ENCODE measurements at places on chromosomes 12 and 14.

GRCh38 chr12:56229916-56230431 lies at the start of gene SLC39A5:
Gene SLC39A5 (plus strand): TSS chr12:56230051. CDS start chr12:56231275, 1,224 bp downstream.
- DNase-seq, result no peak

DNA sequence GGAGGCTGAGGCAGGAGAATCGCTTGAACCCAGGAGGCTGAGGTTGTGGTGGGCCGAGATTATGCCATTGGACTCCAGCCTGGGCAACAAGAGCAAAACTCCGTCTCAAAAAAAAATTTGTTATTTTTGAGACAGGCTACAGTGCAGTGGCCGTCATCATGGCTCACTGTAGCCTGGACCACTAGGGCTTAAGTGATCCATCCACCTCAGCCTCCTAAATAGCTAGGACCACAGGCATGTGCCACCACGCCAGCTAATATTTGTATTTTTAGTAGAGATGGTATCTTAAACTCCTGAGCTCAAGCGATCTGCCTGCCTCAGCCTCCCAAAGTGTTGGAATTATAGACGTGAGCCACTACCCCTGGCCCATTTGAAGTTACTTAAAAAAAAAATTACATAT lies 966 bp upstream of the PCBP2 start:
- DNase-seq, result no peak

DNA sequence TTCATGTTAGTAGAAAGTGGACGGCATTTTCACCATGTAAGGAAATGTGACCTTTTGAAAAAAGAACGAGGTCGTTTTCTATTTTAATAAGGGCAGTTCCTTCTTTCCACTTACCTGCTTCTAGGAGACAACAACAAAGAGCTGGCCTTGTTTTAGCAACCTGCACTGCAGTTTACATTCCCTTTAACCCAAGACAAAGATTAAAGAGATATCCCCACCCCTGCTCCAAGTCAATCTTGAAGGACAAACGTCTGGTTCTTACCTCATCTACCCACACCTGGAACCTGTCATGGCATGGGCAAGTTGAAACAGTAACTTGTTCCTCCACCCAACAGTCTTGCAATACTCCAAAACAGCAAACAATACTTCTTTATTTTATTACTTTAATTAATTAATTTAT lies 32.7 kb downstream of the ZCCHC8 start:
- no peak for DNase-seq

GRCh38 chr12:18634382-18634781 lies 103.4 kb downstream of the PLCZ1 start:
- no peak for DNase-seq

GRCh38 chr12:45314770-45315169 lies 98.9 kb downstream of the ANO6 start:
- no peak for DNase-seq

- DNase-seq, result no peak
Measured at GRCh38 chr12:31525496-31526157, 65.3 kb downstream of the DENND5B start.

- no peak for DNase-seq
Measured at GRCh38 chr14:68649476-68650189, 143.2 kb downstream of the ZFP36L1 start.

GRCh38 chr14:30214014-30214413 lies 286.4 kb upstream of the PRKD1 start:
- no peak for DNase-seq

- DNase-seq, result no peak
Measured at GRCh38 chr12:49292729-49293055, 2.3 kb upstream of the PRPH start.

GRCh38 chr12:128971802-128972201 lies 118.5 kb downstream of the GLT1D1 start:
- DNase-seq, result no peak

DNA sequence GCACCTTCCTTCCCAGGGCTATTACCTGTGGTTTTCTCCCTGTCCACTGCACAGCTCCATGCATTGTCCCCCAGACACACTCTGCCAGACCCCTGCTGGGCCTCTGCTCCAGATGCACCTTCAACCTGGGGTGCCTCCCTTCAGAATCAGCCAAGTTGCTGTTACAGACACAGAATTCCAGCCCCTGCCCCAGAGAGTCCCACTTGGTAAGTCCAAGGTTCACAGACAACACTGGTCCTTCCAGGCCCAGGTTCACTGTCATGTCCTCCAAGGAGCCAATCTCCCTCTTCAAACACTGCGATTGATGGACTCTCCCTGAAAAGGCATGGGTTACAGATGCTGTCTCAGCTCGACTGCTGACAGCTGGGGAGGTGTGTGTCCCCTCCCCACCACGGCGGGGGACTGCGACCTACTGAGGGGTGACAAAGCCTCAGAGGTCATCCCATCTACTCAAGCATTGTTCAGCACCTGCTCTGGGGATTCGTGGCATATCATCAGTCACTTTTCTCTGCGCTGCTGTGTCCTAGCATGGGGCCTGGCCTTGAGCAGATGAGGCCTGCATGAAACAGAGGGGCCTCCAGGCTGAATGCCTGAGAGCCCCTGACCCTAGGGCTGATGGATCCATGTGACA lies 24.3 kb downstream of the CALM1 start:
- no peak for DNase-seq

GRCh38 chr12:11706509-11707379 lies 57.3 kb downstream of the ETV6 start:
- DNase-seq, result no peak

DNA sequence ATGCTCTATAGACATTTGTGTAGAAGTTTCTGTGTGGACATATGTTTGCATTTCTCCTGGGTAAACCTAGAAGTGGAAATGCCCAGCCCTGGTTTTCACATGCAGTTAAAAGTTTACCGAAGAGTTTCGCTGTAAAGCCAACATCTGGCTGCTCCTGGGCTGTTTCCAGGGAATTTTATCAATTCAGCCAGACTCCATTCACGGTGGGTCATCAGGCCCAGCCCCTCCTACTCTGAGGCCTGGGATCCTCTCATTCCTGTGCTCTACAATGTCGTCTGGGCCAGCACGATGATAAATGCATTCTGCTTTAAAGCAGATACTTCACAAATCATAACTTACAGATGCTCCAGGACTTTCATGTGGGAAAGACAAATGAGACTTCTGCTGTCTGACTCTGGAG lies 7.1 kb downstream of the NUAK1 start:
- no peak for DNase-seq

DNA sequence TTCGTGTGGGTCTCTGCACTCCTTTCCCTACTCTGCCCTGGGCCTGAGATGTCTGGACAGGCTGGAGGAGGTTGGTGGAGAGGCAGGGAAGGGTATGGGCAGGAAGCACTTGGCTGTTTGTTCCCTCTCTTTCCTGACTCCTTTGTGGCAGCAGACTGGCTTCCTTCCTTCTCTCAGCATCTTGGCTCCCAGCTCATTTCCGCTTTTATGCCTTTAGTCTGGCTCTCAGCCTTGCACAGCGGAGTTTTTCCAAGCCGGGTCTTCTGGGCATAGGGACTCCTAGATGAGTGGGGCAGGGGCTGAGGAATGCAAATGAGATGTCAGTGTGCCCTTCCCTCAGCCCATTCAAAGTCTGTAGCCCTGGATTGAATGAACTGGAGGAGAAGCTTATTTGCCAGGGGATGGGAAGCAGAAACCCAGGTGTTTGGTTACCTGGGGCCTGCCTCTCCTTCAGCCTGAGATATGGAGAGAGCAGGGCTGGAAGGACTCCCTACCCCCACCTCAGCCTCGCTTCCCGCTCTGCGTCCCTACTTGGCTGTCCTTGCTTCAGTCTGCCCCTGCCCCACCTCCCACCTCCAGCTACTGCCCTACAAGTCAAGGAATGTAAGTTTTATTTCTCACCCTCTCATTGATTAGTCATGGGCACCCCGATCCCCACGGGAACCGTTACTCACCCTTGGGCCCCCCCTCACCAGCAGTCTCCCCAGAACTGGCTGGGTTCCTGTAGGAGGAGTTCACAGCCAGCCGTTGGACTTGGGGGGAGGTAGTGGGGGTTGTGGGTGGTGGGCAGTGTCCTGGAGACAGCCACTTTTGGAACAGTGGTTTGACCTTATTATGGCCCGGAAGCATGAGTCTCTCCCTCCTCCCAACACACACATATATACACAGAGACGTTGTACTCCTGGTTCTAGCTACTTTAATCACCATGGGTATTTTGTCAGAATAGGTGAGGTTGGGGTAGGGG lies 9.3 kb upstream of the ITGA5 start:
- DNase-seq, result no peak

DNA sequence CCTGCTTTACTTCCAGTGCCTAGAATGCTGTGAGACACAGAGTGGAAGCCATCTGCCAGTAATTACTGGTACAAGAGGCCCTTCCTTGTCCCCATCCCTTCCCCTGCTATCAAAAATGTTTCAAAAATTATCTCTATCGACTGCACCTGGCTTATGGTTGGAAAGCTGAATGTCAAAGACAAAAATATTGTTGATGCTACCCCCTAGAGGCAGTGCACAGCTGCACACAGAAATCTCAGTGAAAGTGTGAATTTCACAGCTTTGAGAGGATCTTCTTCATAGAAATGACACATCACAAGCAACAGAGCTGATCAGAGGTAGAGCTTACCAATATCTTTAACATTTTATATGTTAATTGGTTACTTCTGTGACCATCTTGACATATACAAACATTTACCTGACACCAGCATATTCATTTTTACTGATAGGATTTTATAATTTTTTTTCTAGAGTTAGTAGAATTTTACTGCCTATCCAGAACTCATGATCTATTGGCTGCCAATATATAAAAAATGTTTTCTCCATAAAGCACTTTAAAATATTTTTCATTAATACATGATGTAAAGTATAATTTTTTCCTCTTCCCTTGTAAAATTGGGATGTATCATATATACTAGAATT lies 138.0 kb downstream of the AACS start:
- DNase-seq, result no peak

DNA sequence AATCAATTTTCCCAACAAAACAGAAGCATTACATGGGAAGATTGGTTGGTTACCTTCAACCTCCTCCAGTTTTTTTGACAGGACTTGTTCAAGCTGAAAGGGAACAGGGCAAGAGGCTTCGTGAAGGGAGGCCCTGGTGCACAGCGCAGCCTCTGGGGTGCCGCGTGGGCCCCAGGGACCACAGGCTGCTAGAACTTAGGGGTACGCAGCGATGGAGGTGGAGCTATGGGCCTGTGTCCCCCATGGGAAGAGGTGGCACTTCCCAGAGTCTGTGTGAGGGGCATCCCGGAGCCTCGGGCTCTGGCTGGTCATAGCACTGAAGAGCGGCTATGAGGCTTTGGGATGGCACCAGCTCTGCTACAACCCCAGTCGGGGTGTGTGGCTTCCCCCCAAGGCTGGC lies 22.1 kb upstream of the BTBD6 start:
- DNase-seq, result no peak

DNA sequence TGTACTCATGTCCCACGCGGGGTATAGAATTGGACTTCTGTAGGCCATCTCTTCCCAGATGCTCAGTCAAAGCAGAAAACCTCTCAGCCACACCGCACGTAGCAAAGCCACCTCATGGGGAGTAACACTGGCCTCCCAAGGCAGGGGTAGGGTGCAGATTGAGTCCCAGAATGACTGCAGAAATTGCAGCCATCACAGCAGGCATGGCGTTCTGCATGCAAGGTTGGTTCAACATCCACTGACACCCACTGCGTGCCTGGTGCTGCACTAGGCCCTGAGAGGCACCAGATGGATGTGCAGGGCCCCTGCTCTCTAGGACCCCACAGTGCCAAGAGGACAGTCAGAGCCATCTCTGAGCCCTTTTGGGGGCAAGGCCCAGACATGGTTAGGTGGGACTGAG lies 39.9 kb downstream of the RAB35 start:
- no peak for DNase-seq

Measured in activated CD8-positive, alpha-beta memory T cell treated with anti-CD3 and anti-CD28 coated beads for 48 hours (primary cell).